Left cardiac atrium (tissue), 4 donors: ENCODE measurements at places on chromosomes 4 and X. TPM values are rescaled to one million over a fixed set of nuclear protein-coding genes. Genes with fewer than 3 reads are reported as not detected.

DNA sequence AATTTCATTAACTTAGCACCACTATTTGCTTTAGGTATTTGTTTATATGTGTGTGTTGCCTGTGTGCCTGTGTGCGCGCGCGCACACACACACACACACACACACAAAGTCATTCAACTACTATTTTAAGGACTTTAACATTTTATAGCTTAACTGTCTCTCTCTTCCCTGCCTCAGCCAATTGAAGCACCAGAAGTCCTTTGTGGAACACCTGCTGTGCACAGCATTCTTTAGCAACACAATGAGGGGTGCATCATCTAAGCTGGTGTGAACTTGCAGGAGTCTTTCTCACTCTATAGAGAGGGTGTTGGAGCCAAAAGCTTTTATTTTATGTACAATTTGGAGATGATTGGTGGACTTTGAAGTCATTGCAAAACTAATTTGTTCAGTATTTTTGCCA, 31.3 kb downstream of the SLIT2 start:
- no peak for DNase-seq

Gene CCKAR
- not detected for total RNA-seq

GRCh38 chrX:20361890-20362262, 95.2 kb upstream of the RPS6KA3 start:
- DNase-seq, result no peak

Gene PPEF2
- total RNA-seq, result not detected

DNA sequence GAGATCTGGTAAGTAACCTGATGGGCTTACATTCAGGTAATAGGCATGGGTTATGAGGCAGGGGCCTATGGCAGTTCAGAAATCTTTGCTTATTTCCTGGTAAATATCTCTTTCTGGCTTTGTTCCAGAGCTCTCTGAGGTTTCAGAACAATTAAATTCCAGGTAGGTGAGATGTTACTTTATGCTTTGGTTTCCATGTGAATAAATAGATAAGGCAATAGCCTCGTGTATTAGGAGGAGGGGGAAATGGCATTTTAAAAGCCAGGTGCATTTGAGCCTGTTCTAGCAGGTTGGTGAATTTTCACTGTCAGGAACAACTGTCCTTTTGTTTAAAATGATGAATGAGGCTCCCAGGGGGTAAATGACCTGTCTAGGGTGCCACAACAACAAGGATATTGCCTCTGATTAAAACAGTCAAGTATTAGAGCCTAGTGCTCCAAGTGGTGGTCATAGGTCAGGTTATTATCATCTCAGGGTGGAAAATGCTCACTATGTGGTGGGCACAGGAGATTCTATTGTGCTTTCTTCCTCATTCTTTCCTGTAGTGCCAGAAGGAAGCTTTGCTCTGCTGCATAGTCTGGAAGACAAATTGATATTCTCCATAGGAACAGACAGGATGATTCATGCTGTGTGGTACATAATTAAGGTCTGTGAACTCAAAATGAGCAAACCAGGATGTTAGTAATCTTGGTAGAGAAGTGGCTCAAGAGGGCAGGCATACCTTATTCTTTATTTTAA, 296.2 kb downstream of the INPP4B start:
- no peak for DNase-seq

Gene VEGFD
- total RNA-seq, result 2.5 TPM

Gene FAM241A
- total RNA-seq, result 5.0 TPM
